Activated CD4-positive, alpha-beta memory T cell treated with anti-CD3 and anti-CD28 coated beads for 36 hours (primary cell): ENCODE measurements at places on chromosomes 1 and 21.

GRCh38 chr1:15758343-15758931, at the start of gene FBLIM1:
Gene FBLIM1, plus strand, starts transcription at chr1:15758795. Its CDS starts 6,189 bp downstream, at chr1:15764984.
- no peak for DNase-seq

GRCh38 chr1:115078708-115079107, 10.6 kb downstream of the TSPAN2 start:
- no peak for DNase-seq

DNA sequence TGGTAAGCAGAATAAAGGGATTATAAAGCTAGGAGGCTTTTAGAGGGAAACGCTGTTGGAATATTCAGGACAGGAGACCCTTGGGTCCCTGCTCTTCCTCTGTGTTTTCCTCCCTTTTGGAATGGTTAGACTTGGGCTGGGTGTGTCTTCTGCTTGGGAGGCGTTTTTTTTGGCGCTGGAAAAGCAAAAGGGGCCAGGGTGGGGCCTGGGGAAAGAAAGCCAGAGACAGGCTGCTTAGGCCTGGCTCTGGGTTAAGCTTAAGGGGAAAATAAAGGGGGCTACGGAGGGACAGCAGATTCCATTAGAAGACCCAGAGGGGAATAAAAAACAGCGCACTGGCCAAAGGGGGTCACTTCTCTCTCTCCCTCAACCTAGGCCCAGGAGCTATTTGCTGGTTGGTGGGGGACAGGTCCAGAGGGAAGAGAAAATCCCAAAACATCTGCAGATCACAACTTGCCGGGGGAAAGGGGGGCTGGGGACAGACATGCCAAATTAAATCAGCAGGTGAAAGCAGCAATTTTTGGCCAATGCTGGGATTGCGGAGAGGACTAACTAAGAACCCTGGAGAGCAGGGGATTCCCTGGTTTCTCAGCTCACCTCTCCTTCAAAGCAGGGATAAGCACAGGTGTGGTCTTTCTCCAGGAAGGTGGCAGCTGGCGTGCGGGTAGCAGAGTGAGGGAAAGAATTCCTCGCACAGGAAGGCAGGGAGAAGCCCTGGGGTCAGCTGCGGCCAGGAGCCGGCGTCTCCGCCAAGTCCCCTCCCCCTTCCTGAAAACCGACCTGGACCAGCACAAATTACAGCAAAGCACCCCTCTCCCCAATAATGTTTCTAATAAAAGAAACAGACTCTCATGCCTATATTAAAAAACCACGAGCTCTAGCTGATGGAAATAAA, 82.2 kb upstream of the AK4 start:
- DNase-seq, result no peak

DNA sequence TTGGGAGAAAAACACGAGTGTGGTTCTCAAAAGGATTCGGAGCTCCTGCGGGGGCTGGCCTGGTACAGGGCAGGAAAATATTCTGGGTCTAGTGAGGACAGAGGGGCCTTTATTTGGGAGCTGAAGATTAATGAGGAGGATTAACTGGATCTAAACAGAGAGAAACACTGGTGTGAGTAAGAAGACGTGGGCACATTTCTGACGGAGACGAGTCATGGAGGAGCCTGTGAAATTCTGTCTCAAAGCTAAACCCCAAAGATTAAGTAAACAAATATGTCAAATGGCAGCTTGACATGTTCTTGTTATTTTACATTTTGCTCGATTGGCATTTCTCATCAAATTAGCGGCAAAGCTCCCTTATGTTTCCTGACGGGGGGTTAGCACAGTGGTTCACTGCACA, 12.8 kb downstream of the PROK1 start:
- DNase-seq, result no peak

GRCh38 chr1:67053785-67054772, at the start of gene SLC35D1:
Gene SLC35D1, minus strand, starts transcription at chr1:67054148. Its CDS starts 135 bp downstream, at chr1:67054013.
- DNase-seq, result peak; percentile 84

DNA sequence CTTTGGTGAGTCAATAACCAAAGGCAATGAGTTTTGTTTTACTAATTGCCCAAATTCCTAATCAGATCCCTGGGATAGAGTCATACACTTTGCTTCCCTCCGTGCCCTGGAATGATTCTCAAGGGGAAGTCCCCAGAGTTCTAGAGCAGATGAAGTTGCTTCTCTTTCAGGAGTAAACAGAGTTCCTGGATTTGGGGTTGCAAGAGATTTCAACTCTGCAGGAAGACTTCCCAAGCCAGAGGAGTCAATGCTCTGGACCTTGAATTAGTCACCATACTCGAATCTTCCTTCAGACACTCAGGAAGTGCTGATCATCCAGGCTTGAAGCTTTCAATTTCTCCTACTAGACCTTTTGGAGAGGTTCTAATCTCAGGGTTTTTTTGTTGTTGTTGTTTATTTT, 39.6 kb downstream of the FCER1A start:
- DNase-seq, result no peak

DNA sequence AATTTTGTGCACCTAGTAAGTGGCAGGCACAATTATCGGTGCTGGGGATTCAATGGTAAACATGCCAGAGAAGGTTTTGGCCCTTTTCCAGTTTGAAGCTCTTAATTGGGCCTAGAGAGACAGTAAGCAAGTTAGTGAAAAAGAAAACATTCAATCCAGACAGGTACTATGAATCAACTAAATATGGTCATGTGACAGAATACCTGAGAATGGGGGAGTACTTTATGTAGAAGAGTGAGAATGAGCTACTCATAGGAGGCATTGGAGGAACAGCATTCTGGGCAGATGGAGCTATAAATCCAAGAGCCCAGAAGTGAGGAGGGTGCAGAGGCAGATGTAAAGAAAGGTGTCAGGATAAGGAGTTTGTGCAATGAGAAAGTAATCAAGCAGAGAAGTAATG, 1017.9 kb downstream of the ADGRL2 start:
- no peak for DNase-seq

DNA sequence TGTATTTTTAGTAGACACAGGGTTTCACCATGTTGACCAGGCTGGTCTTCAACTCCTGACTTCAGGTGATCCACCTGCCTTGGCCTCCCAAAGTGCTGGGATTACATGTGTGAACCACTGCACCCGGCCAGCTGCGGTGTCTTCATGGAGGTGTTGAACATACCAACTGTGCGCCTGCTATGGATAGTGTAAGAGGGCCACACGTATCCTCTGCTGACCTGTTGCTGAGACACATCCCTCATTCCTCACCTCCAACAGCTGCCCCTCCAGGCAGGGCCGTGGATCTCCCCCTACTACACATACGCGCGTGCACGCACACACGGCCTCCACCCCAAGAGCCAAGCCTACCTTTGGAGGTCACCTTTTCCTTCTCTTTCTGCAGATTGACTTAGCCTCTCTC, 48.0 kb upstream of the PARP1 start:
- no peak for DNase-seq

DNA sequence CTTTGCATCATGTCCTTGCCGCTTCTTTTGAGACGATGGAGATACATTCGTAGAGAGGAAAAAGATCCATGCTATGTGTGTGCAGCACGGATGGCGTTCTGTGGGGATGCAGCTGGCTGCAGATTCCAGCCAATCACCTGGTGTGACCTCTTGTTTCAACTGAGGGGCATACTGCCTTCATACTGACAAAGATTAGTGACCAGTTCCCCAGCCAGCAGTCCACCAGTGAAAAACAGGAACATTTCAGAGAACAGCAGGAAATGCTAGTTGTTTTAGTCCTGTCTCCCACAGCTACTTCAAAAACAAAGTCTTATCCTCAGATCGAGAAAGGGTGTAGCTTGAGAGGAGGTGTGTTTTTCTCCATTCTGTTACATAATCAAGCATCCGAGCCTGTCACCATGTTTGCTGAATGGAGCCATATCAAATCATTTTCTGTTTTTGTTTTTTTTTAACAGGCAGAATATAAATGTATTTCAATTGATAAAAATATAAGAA, 255.7 kb upstream of the FMN2 start:
- DNase-seq, result no peak

GRCh38 chr1:113388621-113389358, 1.5 kb upstream of the MAGI3 start:
- peak; percentile 16 for DNase-seq

GRCh38 chr1:80047791-80048190, 1041.3 kb upstream of the ADGRL4 start:
- DNase-seq, result no peak

DNA sequence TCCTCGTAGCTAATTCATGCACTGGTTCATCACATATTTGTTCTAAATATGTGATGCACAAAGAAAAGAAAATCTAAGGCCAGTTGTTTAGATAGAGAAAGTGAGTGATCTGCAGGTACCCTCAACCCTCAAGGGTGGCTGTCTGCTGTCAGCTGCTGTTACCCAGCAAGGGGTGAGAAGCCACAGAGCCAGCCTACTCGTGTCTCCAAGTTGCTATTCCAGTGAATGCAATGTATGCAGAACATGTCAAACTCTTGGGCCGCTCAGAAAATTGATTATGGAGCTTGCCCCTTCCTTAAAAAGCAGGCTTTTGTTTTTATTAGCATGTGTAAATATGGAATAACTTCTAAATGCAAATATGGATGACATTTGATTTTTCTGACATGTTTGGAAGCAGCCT, 336.3 kb upstream of the ST6GALNAC5 start:
- no peak for DNase-seq

GRCh38 chr1:207221934-207222351, 99.5 kb upstream of the CD55 start:
- DNase-seq, result no peak

GRCh38 chr1:165355977-165356811, at the start of gene LMX1A:
Gene LMX1A, minus strand, starts transcription at chr1:165356715. Its CDS starts 1,156 bp downstream, at chr1:165355559.
- no peak for DNase-seq

GRCh38 chr1:193590102-193590501, 403.7 kb upstream of the B3GALT2 start:
- DNase-seq, result no peak
